B cell (primary cell): ENCODE measurements at places on chromosomes 7 and 10. TPM values are rescaled to one million over a fixed set of nuclear protein-coding genes. Genes with fewer than 3 reads are reported as not detected.
A peak's percentile ranks its signal among the peaks of the same experiment; 100 is the strongest.

DNA sequence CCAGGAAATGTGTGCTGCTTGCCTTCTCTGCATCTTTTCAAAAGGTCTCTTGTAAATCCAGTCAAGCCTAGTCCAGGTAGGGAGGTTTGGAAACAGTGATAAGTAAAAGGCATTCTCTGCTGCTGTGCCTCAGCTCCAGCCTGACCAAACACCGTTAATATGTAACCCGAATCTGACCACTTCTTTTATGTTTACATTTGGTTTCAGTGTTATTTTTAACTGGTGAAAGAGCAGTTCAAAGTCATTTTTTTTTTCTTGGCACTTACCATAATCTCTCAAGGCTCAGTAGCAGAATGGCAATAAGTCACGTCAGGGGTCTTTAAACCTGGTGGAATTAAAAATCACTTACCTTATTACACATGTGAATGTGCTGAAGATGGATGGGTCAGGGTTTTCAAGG lies 216.8 kb downstream of the PTEN start:
- H3K27me3 ChIP-seq, result no peaks in the 10 kb centered on the region
- peaks cover 41% of the 10 kb centered on the region for H3K4me1 ChIP-seq

GRCh38 chr10:135132-135600 lies at the start of gene ZMYND11:
ZMYND11 (plus strand) TSS chr10:135455; CDS start chr10:180013, 44,558 bp downstream.
- H3K4me1 ChIP-seq, result peaks cover 19% of the 10 kb centered on the region
- peak; percentile 81 for DNase-seq

GRCh38 chr7:52154382-52154781 lies 837.8 kb upstream of the COBL start:
- H3K4me3 ChIP-seq, result no peak overlapping the region
- no peaks in the 10 kb centered on the region for H3K27me3 ChIP-seq
- no peak for DNase-seq
- no peaks in the 10 kb centered on the region for H3K4me1 ChIP-seq

- H3K27me3 ChIP-seq, result no peaks in the 10 kb centered on the region
- no peak overlapping the region for H3K4me3 ChIP-seq
- peaks cover 10% of the 10 kb centered on the region for H3K36me3 ChIP-seq
Observed at GRCh38 chr7:22972207-22972606, 41.7 kb downstream of the HYCC1 start.

Gene NXPH1
- not detected in 2 replicates for total RNA-seq

Gene CCDC71L
- total RNA-seq, result 28.5 and 29.5 TPM in 2 replicates

Gene MEPCE
- total RNA-seq, result 90.6 and 96.3 TPM in 2 replicates
